ENCODE measurements at places on chromosomes 3 and 15.
A peak's percentile ranks its signal among the peaks of the same experiment; 100 is the strongest.

GRCh38 chr3:24232784-24233183 lies 261.9 kb downstream of the THRB start:
- DNase-seq = no peak

GRCh38 chr3:58698246-58698645 lies 31.7 kb upstream of the FAM3D start:
- no peak for DNase-seq

DNA sequence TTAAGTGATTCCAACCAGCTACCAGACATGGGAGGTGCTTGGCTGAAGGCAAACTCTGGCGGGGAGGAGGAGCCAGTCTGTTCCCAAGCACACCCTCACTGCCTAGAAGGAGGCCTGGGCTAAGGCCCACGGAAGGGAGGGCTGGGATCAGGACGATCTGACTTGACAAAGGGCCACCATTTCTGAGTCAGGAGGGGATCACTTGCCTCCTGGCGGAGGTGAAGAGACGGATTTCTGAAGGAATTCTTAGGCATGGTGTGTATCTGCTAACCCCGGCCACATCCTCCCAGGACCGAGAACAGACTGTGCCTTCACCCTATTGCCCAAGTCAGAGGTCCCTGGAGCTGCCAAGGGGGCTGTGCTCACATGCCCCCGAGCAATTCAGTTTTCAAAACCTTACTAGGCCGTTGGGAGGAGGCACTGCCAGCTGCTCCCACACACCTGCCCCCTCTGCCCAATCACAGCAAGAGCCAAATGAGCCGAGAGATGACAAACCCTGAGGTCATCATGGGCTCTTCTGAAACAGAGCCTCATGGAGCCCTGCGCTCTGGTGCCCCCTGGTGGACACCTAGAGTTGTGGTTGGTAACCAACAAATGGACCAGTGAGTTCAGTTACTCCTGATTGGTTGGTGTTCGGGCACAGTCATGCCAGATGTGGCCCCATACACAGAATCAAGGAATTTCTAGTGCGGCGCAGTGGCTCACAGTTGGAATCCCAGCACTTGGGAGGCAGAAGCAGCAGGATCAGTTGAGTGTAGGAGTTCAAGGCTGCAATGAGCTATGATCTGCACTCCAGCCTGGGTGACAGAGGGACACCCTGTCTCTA lies 6.5 kb upstream of the TNK2 start:
- peak; percentile 97 for DNase-seq

DNA sequence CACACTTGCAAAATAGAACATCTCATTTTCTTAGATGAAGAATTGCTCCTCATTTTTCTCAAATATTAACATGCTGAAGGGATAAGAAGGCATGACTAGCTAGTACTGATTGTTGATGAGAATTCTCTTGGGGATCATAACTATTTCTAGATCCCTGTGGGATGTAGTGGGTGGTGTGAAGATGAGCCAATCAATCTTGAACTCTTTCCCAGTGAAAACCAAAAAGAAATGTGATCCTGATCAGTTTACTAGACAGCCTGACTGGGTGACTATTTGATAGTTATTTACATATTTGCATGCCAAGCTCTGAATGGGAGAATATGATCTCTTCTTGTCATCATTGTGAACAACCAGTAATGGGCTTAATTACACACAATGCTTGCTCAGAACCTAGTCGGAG lies 63.7 kb downstream of the ZIC1 start:
- DNase-seq = no peak

DNA sequence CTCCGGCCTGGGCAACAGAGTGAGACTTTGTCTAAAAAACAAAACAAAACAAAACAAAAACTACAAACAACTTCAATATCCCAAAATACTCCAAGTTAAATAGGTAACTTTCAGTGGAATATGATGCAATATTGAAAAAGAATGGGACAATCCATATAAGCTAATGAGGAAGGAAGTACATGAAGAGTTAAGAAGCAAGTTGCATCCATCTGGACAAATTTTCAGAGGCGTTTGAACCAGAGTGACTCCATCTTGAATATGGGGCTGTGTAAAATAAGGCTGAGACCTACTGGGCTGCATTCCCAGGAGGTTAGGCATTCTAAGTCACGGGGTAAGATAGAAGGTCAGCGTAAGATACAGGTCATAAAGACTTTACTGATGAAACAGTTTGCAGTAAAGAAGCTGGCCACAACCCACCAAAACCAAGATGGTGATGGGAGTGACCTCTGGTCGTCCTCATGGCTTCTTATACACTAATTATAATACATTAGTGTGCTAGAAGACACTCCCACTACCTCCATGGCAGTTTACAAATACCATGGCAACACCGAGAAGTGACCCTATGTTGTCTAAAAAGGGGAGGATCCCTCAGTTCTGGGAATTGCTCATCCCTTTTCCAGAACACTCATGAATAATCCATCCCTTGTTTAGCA lies 58.1 kb upstream of the LCTL start:
- no peak for DNase-seq

DNA sequence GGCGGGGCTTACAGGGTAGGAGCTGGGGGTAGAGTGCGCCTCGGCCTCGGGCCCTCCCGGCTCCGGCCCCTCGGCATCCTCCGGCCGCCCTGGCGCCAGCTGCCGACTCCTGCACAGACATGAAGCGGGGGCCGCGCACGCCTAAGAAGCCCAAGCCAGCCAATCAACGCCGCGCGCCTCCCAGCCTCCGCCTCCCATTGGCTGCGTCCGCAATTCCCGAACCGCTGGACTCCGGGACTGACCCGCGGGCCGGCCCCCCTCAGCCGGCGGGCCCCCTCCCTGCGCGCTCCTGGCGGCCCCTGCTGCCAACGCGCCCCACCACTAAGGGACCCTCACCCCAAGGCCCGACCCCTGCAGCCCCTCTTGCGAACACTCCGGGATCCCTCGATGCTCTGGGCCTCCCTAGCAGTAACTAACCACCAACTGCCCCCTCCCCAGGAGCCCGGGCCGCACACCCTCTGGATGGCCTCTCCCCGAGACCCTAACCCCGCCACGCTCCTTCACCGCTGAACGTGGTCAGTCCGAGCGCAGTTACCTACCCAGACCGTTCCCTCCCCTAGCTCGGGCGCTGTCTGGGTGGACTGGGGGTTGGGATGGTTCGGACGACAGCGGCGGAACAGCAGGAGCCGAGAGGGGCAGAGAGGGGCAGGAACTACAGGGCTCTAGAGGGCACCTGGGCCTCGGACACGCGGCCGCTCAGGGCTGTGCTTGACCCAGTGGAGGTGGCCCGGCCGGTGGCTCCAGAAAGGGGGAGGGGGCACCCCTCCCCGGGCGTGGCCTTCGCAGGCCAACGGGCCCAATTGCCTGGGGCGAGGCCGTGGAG lies 5.0 kb downstream of the GATA2 start:
- peak; percentile 72 for DNase-seq

GRCh38 chr15:35151782-35152181 lies 66.7 kb upstream of the NANOGP8 start:
- no peak for DNase-seq

DNA sequence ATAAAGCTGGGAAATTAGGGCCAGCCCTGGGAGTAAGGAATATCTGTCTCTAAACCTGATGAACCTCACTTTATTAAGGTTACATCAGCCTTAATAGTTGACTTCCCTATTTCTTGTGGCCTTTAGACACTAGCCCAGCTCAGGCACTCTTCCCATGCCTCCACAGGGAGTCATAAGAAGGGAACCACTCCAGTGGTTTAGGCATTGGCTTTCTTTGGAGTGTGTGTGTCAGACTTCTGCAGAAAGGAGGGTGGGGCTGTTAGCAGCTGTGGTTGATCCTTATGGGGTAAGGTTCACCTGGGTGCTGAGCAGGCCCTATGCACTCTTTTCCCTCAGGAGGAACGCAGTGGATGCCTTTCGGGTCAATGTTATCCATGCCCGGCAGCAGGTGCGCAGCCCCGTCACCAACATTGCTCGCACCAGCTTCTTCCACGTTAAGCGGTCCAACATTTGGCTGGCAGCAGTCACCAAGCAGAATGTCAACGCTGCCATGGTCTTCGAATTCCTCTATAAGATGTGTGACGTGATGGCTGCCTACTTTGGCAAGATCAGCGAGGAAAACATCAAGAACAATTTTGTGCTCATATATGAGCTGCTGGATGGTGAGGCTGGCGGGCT lies 4.0 kb downstream of the AP2M1 start:
- DNase-seq = peak; percentile 65

GRCh38 chr15:23403550-23403949 lies 43.5 kb downstream of the GOLGA6L2 start:
- DNase-seq = no peak

- peak; percentile 47 for DNase-seq
Measured at GRCh38 chr3:149042789-149043386, 43.4 kb downstream of the HLTF start.

DNA sequence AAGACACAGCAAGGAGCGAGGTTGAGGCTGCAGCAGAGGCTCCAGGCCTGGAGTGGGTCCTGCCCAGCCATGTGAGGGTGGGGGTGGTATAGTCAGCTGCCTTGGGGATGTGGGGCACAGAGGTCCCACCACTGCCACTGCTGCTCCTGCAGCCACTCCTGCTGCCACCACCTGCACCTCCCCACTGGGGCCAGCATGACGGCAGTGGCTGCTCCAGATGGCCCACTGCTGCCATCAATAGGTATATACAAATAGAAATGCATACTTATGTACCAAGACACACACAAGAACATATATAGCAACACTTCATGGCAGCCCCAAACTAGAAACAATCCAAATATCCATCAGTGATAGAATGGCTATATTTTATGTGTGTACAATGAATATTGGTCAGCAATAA lies 10.0 kb upstream of the TOP2B start:
- no peak for DNase-seq

DNA sequence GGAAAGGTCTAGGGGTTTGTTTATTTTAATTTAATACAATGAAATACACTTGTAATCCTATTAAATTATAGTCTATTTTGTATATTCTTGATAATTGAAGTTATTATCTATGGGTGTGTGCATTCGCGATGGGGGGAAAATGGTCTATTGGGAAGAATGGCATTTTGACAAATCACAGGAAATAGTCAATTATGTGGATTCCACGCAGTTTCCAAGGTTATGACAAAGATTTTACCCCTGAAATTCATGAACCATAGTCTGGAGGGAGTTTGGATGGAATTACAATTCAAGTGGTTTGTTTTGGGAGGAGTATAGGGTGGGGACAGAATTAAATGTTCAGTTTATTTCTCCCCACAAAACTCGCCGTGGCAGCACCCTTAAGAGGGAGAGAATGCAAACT lies 66.5 kb downstream of the RBMS3 start:
- DNase-seq = no peak

GRCh38 chr3:140487566-140487965 lies 190.3 kb upstream of the TRIM42 start:
- DNase-seq = no peak

GRCh38 chr3:36653095-36653494 lies 111.3 kb downstream of the DCLK3 start:
- DNase-seq = no peak

- DNase-seq = no peak
Measured at GRCh38 chr3:115428841-115429240, 194.5 kb upstream of the GAP43 start.

DNA sequence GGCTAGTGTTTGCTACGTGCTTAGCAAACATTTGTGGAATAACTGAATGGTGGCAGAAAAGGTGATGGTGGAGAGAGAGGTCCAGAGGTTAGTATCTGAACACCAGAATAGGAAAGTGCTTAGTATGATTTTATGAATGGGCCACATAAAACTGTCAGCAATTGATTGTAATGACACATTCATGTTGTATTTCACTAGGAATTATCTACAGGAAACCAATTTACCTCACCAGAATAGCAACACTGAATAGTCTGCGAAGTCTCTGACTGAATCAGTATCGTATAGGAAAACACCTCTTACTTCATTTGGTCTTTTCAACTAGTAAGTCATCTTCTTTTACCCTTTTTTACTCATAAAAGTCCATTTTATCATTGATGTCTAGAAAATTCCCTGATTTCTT lies 8.2 kb upstream of the ATP11B start:
- no peak for DNase-seq

- no peak for DNase-seq
Measured at GRCh38 chr3:114389156-114389555, 95.3 kb downstream of the TIGIT start.

GRCh38 chr3:80152692-80153091 lies 384.9 kb upstream of the ROBO1 start:
- no peak for DNase-seq

- DNase-seq = no peak
Measured at GRCh38 chr3:25906132-25906906, 116.4 kb downstream of the OXSM start.

DNA sequence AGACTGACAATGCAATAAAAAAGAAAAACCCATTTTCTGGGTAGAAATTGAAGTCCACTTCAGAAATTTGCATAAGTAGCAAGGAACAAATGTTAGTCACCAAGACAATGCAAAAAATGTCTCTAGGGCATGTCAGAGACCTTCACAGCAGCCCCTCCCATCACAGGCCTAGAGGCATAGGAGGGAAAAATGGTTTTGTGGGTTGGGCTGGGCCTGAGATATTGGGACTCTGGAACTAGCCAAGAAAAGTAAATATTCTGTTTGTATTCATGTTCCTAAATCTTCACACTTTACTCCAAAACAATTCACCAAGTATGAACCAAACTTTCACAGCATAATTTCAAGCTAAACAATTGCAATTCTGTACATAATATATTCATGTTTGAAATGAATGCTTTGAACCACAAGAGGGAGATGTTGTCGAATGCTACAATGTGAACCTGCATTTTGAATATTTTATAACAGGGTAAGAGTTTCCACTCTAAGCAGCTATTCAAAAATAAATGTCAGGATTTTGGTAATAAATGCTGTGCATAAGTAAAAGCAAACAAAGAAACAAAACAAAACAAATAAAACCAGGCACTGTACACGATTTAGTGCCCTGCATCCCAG lies 429.2 kb downstream of the OTOL1 start:
- DNase-seq = no peak

GRCh38 chr3:112379020-112379690 lies 46.2 kb downstream of the CD200 start:
- DNase-seq = peak; percentile 90

GRCh38 chr3:46417841-46418611 lies 11.0 kb downstream of the CCRL2 start:
- no peak for DNase-seq

DNA sequence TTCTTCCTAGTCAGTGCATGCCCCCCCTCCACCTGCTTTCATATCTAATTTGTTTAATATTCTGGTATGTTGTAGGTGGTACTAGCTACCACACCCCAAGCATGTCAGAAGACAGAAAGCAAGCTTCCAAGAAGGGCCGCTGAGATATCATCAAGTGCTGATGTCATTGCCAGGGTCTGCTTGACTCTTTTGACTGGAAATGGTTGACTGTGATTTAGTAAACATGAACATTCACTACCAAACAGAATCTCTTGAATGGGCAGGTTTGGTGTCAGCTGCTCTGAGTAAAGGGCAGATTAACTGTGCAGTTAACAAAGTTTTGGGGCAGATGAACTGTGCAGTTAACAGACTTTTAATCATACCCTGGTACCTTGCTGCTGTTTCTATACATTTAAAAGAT lies 244.2 kb upstream of the SATB1 start:
- no peak for DNase-seq

- DNase-seq = no peak
Measured at GRCh38 chr3:108822123-108822897, at the start of gene TRAT1. TRAT1 (plus strand) TSS chr3:108822786; CDS start chr3:108822928, 142 bp downstream.
